ENCODE measurements at places on chromosomes 2 and 18.

DNA sequence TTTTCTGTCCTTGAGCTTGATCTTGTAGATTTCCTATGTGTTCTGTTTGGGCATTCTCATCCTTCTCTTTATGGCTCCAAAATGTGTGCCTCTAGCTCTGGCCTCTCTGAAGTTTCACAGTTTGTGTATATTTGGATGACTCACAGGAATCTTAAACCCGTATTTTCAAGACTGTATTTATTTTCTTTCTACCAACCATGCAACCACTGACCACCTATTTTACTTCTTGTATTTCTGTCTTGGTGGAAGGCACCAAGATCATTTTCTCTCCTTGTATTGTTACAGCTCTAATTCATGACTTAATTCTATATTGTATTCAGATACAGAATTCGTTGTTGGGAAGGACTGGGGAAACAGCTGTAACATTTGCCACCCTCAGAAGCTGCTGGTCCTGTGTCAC is 39.5 kb downstream of the ACSL3 start:
- DNase-seq: no peak

GRCh38 chr2:11237122-11237521 is 81.9 kb downstream of the SLC66A3 start:
- DNase-seq: no peak

DNA sequence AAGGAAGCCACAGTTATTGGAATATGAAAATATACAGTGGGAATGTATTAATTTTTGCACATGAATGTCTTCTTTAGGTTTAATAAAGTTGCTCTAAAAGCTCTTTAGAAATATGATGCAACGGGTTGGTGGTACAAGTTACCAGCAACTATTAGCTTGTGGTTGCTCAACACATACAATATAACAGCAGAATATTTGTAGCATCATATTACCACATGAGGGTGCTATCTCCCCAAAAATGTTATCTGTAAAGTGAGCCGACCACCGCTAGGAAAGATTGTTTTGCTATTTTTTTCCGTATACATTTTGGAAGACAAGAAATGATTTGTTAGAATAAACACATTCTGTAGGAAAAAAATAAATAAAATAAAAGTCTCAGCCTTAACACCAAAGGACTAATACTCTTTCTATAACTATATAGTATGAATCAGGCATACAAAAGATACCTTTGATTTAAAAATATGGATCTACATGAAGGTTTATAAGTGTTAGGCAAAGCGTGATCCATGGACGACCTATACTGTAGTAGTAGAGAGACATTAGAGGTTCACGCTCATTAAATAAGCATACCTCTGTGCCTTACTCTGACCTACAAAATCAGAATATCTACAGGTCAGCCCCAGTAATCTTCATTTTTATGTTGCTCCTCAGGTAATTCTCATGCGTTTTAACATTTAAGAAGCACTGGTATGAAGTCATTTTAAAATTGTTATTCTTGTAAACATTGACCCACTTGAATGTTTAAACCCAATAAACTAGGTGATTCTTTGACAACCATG is 1110.6 kb upstream of the ACVR2A start:
- DNase-seq: peak; percentile 30

- DNase-seq: peak; percentile 14
Measured at GRCh38 chr2:35973132-35973736, 382.3 kb upstream of the CRIM1 start.

GRCh38 chr2:72012886-72013574 is 134.6 kb downstream of the CYP26B1 start:
- no peak for DNase-seq

GRCh38 chr2:51068237-51068636 is 36.3 kb upstream of the NRXN1 start:
- no peak for DNase-seq

GRCh38 chr18:5175378-5175777 is 21.7 kb downstream of the AKAIN1 start:
- no peak for DNase-seq

- DNase-seq: no peak
Measured at GRCh38 chr2:100235581-100235980, 86.7 kb downstream of the LONRF2 start.

DNA sequence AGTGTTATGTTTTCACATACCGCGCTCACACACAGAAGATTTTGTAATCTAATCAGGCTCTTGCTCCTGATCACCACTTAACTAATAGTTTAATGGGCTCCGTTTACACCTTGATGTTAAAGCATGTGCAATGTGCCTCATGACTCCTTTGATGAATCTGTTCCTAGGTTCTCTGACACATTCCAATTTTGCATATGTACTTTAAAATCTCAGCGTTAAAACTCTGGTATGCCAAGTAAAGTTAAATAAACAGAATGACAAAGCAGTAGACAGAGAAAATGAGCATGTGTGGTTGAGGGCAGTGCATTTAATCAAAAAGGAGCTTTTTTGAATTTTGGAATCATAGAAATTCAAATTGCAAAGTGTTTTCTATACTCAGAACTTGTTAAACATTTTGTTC is 96.4 kb downstream of the TCF4 start:
- no peak for DNase-seq

DNA sequence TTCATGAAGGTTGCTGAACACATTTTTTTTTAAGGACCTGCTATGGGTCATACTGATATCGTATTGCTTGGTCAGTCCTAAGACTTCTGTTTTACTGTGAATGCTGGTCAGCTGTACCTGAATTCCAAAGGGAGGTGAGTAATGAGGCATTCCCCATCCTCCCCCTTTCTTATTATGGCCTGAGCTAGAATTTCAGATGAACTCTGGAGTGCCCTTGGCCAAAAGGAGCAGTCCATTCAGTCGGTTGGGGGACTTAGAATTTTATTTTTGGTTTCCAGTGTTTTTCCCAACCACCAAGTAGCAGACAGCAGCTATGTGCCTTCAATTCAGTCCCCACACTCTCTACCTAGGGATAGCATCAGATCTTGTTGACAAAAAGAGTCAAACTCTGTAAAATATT is 26.9 kb upstream of the PDCL3 start:
- DNase-seq: no peak

GRCh38 chr2:187549193-187549592 is 5.0 kb downstream of the TFPI start:
- DNase-seq: no peak

- DNase-seq: no peak
Measured at GRCh38 chr2:8580316-8581233, 101.3 kb upstream of the ID2 start.

GRCh38 chr2:8559805-8560204 is 122.1 kb upstream of the ID2 start:
- no peak for DNase-seq

DNA sequence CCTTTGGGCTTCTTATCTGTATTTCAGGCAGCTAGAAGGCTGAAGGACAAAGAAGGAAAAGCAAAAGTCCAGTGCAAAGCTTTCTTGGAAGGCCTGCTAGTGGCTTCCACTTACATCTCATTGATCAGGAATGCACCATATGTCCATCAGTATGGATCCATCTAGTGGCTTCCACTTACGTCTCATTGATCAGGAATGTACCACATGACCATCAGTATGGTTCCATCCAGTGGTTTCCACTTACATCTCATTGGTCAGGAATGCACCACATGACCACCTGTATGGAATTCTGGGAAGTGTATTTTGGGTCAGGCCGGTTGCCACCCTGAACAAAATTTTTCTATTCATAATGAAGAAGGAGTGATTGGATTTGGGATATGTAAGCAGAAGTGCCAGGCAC is 70.6 kb downstream of the LYPD6 start:
- DNase-seq: no peak

DNA sequence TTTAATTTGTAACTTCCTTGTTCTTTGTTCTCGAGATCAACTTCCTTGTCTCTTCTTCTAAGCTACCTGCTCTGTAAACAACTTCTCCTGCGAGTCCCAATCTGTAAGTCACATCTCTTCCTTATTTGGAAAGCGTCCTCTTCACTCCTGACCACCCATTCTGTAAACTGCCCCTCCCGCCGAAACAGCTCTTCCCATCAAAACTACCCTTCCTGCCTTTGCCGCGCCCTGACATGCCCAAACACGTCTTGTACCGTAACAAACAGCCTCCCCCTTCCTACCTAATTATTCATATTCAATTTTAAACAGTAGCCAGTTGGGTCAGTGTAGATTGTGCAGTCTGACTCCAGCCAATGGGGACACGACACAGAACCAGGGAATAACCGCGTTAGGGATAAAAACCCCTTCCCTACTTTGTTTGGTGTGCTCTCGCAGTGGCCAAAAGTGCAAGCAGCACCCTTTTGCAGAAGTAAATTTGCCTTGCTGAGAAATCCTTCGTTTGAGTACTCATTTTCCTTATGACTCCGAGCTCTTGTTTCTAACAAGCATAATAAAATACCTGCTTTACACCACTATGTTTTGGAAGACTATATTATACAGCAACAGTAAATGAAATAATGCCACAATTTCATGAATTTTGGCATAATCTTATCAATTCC is 39.8 kb downstream of the PIAS2 start:
- no peak for DNase-seq

GRCh38 chr2:214481204-214481603 is 70.3 kb downstream of the VWC2L start:
- peak; percentile 10 for DNase-seq

GRCh38 chr2:16487686-16488085 is 177.9 kb downstream of the CYRIA start:
- DNase-seq: no peak

- no peak for DNase-seq
Measured at GRCh38 chr2:236161531-236161930, 6.7 kb downstream of the GBX2 start.

DNA sequence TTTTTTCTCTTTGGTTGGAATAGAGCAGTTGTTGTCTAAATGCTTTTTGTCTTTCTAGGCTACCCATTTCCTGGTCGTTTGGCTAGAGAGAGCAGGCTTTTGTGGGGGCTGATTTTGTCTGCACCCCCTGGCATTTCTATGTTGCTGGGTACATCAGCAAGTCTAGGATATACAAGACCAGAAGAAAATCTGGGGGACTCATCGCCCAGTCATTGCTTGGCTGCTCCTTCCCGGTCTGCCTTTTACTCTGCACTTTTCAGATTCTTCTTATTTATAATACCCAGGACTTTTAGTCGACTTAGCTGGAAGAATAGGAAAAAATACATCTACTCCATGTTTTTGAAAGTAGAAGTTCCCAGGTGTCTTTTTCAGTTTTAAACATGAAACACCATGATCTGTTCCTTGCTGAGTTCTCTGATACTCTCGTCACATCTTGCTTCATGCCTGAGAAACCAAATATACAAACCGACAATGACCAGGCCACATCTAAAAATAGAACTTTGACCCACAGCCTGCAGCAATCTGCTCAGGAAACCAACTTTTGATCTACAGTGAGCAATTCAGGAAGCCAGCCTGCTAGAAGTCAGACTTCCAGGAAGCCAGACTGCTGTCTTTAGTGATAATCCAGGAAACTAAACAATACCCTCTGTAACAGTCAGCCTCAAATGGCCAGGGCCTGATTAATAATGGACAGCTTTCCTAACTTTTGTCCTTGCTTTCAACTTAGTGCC is 163.8 kb upstream of the MEX3C start:
- DNase-seq: no peak

GRCh38 chr18:8253944-8254343 is 355.3 kb upstream of the RAB12 start:
- DNase-seq: no peak

- DNase-seq: no peak
Measured at GRCh38 chr18:48920408-48921038, 30.2 kb downstream of the SMAD7 start.

DNA sequence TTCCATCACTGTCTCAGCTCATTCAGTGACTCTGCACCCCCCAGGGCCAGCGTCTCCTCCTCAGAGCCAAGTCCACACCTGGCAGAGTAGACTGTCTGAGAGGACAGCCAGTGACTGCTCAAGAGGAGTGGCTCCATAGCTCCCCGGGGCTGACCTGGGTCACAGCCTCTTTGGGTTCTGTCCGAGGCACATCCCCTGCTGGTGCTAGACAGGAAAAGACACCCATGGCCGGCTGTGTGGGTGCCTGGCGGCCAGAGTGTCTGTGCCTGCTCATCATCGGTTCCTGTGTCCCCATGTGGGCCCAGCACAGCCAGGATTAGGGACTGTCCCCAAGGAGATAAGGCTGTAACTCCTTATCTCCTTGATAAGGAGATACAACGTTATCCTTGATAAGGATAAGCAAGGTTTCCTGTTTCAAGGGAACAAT is 3.5 kb upstream of the CROCC2 start:
- no peak for DNase-seq

- no peak for DNase-seq
Measured at GRCh38 chr2:46841621-46842020, 74.0 kb downstream of the MCFD2 start.

DNA sequence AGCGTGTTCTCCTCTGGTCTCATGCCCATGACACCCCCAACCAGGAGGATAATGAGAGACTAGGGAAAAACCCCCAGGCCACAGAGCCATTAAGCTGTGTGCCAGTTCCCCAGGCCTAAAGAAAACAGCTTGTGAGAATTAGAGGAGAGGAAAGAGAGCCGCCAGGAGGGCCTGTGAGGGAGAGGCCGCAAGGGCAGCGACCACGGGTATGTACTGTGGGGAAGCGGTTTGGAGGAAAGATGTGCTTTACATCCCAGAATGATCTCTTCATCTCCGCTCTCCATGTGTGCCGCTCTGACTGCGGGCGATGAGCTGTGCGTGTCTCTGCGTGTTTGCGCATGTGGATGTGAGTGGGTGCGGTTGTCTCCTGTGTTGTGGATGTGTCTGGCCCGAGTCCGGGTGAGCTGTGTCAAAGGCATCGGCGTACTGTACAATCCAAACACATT is 82.9 kb downstream of the DYSF start:
- no peak for DNase-seq

DNA sequence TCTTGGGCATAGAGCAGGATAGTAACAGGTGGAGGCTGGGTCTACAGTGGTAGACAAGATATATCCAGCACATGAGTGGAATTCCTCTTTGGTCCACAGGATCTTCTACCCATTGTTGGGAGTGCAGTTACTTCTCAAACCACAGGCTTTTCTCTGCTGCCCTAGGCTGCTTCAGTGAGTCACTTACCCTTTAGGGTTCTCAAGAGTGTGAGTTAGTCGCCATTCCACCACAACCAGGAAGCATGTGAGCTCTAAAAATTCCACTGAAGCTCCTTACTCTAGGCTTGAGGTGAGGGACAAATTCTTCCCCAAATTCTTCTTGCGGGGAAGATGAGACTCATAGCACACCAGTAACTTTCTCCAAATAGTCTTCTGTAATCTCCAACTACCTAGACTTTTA is 189.4 kb downstream of the PLCL1 start:
- no peak for DNase-seq

- DNase-seq: no peak
Measured at GRCh38 chr2:70831861-70832260, 3.8 kb downstream of the CD207 start.

DNA sequence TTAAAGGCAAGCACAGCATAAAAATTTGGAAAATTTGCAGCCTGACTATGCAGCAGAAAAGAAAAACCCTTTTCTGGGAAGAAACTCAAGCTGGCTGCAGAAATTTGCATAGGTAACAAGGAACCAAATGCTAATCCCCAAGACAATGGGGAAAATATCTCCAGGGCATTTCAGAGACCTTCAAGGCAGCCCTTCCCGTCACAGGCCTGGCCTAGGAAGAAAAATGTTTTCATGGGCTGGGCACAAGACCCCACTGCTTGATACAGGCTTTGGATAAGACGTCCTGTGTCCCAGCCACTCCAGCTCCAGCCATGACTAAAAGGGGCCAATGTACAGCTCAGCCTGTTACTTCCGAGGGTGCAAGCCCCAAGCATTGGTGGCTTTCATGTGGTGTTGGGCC is 717.6 kb downstream of the TDRD15 start:
- DNase-seq: no peak

- DNase-seq: no peak
Measured at GRCh38 chr2:240913810-240914644, 7.9 kb downstream of the CROCC2 start.

Measured in left renal pelvis (tissue), 4 donors.